ENCODE measurements at places on chromosomes 7 and 10.

DNA sequence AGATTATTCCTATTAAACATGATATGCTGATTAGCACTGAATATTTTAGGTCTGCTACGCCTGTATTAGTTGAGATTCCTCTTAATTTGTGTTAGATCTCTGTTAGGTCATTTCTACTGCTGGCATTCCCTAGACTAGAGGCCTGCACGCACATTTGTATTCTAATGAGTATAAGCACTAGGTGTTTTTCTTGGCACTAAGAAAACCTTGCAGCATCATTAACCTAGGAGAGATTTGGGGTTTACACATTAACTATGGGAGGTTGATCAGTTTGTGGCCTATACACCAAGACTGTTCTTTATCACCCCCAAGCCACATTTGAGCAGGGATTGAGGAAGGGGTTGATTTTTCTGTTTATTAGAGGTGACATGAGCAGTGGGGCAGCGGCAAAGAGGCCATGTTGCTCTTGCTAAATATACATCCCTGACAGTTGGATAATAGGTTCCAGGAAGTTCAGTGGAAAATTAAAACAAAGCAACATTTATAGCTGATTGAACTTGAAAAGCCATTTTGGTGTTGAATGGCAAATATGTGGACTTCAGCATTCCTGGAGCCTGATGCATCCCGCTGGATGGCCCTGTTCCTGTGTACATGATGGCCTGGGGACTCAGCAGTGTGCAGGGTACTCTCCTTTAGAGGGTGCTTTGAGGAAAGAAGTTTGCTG lies 65.2 kb downstream of the GBF1 start:
- no peak for DNase-seq

- DNase-seq: no peak
These were observed 108.0 kb downstream of the TCF7L2 start for GRCh38 chr10:113057948-113058522.

DNA sequence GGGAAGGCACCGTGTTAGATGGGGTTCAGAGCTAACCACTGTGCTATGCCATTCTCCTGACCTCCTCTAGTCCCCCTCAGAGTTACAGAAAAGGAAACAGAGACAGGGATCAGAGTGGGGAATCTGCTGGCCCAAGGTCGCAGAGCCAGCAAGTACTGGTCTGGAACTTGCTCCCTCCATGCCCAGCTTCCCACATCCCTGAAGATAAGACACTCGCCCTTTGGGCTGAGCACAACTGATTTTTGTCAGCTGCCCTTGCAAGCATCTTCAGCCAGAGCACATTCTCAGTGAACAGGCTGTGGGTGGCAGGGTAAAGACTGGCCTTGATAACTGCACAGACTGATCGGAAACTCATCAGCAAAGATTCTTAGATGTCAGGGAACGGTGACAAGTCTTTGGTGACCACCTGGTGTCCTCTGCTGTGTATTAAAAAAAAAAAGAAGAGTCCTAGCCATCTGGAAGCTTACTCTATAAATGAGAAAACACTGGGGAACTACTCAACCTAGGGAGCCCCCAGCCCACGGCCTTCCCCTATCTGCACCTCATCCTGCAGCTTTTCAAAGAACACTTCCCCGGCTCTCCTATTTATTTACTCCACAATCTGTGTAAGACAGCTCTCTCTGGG lies 1.3 kb upstream of the SORBS1 start:
- DNase-seq: no peak

- no peak for DNase-seq
These were observed 153.7 kb downstream of the DNAJB6 start for GRCh38 chr7:157490465-157490912.

GRCh38 chr7:51308696-51309095 lies 7.9 kb downstream of the COBL start:
- no peak for DNase-seq

Data from nucleus accumbens (tissue), 56 donors.